ENCODE measurements at places on chromosomes 3 and 15. TPM values are rescaled to one million over a fixed set of nuclear protein-coding genes. Genes with fewer than 3 reads are reported as not detected.

The ST6GAL1 gene
- total RNA-seq, result 183 TPM

The TCTA gene
- 23.3 TPM for total RNA-seq

The C3orf85 gene
- total RNA-seq, result not detected

The FOXL2NB gene
- total RNA-seq, result not detected

The MKRN2OS gene
- not detected for total RNA-seq

The CFAP44 gene
- total RNA-seq, result 10.3 TPM

The GSK3B gene
- total RNA-seq, result 39.5 TPM

The SCAANT1 gene
- not detected for total RNA-seq

The EPHB3 gene
- 0.12 TPM for total RNA-seq

The CPEB1 gene
- total RNA-seq, result not detected
